ENCODE measurements at places on chromosomes 2 and 18.

- no peak for DNase-seq
Observed at GRCh38 chr2:98806236-98806697, 75.3 kb upstream of the MGAT4A start.

DNA sequence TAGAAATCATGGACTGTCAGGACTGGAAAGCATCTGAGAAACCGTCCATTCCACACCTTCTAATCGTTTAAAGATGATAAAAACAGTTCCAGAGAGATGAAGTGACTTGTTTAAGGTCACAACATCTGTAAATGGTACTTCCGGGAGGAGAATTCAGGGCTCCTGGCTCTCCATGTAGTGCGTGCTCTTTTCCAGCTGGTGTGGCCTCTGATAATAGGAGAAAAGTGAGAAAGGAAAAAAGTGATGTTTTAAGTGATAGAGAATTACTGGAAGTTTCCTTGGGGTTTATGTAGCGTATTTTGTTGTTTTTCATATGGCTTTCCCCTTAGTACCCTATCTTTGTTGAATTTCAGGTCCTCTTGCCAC, 663 bp downstream of the C2orf49 start:
- no peak for DNase-seq

- DNase-seq = no peak
Observed at GRCh38 chr2:239721531-239721930, 303.6 kb downstream of the NDUFA10 start.

GRCh38 chr2:175167076-175167791, 769 bp downstream of the ATF2 start:
- no peak for DNase-seq

DNA sequence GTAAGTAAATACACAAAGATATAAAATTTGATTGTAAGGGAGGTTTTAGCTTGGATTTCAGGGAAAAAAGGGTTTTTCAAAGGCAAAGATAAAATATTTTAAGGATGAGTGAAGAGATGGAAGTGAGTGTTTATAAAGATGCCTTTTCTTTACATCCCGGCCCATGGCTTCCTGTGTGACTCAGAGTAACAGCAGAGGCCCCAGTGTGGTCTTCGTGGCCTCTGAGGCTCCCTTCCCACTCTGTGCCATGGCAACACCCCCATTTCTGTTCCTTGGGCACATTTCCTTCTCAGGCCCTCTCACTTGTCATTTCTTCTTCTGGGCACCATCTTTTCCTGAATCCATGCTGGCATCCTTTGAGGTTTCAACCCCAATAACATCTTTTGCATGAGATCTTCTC, 92.6 kb upstream of the TMEM18 start:
- no peak for DNase-seq

GRCh38 chr2:987789-988188, 37.1 kb downstream of the SNTG2 start:
- no peak for DNase-seq

DNA sequence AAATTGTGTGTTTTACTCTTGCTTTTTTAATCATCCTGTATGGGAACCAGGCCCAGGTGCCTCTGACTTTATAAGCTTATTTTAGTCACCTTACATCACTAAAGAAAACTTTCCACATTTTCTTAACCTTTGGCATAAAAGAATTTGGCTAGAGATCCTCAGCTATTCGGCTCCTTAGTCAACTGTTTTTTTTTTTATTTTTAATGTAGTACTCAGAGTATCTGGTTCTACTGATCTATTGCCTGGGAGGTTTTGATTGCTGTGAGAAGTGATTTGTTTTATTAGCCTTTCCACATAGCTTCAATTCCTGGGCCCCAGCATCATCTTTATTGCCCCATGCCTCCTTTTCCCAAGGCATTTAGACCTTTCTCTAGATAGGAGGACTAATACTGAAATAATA, 121.0 kb downstream of the MYO1B start:
- DNase-seq = no peak

DNA sequence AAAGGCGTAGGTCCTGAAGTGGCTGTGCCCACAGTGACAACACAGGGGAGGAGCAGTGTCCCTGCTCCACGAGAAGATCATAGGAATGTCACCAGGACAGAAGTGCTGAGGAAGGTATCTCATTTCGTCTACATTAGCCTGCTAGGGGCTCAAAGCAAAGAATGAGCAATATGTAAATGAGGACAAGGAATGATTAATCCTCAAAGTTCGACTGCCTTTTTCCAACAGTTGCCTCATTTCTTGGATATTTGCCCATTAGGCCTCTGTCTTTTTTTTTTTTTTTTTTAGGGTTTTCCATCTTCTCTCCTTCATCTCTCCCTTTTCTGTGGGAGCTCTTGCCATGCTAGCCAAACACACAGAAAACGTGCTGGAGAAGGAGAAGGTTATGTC, 105.2 kb upstream of the ARHGAP28 start:
- DNase-seq = no peak

DNA sequence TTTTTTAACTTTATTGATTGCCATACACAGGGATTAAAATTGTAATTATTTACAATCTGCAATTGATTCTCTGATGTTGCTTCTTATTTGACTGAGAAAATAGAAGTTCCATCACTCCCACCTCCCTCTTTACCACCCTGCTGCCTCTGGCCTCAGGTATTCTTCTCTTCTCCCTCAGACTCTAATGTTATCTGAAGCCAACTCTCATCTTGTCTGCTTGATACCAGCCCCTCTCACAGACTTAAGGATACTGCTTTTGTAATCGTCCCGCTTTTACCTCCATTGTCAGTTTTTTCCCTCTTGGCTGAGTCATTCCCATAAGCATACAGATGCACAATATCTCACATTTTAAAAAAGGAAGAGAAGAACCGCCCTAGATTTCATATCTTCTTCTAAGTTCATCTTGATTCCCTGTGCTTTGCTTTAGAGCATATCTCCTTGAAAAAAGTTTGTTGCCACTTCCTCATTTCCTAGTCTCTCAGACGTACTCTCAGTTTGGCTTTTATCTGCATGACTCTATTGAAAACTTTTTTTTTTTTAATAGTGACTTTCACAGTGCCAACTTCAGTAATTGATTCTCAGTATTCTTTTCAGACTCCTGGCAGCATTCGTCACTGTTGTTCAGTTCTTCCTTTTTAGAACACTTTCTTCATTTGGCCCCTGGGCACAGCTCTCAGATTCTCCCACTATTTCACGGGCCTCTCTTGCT, 31.1 kb downstream of the SPAG16 start:
- no peak for DNase-seq

- no peak for DNase-seq
Observed at GRCh38 chr2:41972819-41973218, 75.0 kb upstream of the PKDCC start.
